Hematopoietic multipotent progenitor cell treated with erythropoietin and hydrocortisone succinate and interleukin-3 and kit ligand, for 6 days (in vitro differentiated cells): ENCODE measurements at places on chromosomes 16 and 17.

GRCh38 chr17:41153856-41154255 is 4.2 kb upstream of the KRTAP4-5 start:
- DNase-seq = peak; percentile 45

DNA sequence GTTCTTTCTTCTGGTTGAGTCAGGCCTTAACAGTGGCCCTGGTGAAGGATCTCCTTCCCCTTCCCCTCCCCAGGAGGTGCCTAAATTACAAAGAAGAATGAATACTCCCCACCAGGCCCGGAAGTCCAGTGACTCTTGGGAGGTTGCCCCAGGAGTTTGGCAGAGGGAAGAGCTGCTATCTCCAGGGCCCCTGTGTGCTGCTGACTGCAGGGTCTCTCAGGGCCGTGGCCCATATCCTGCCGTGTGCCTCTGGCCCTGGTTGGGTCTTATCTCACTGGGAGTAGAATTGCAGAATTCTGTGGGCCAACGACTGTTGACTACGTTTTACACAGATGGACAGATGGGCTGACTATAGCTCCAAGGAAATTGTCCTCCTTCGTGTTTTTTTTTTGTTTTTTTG is 28.0 kb downstream of the AKAP1 start:
- DNase-seq = peak; percentile 64

- DNase-seq = peak; percentile 68
Measured at GRCh38 chr16:20901436-20902112, 1.0 kb downstream of the LYRM1 start.

GRCh38 chr16:85252014-85252413 is 139.7 kb upstream of the CIBAR2 start:
- no peak for DNase-seq

DNA sequence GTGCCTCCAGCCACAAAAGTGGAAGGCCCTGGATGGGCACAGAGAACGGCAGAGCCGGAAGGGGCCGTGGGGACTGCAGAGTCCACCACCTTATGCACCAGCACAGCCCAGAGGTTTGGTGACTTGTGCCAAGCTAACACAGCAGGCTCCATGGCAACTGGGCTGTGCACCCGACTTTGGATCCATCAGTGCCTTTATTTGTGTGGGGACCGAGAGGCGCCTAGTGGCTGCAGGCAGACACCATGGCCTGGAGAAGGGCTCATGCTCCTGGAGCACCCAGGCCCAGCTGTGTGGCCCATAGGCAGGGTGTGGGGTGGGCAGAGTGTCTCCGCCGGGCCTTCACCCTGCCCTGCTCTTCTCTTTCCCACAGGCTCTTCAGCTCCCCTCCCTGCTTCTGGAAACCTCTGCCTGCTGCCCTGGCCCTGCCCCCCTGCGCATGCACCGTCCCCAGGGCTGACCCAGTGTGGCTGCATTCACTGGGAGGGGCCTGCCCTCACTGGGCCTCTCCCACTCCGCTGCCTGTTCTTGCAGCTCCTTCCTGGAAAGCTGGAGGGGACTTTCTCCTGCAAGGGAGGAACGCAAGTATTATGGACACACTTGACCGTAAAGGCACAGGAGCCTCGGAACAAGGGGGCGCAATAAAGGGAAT is 10.1 kb downstream of the C16orf90 start:
- DNase-seq = no peak
